ENCODE measurements at places on chromosomes 12 and 14.

DNA sequence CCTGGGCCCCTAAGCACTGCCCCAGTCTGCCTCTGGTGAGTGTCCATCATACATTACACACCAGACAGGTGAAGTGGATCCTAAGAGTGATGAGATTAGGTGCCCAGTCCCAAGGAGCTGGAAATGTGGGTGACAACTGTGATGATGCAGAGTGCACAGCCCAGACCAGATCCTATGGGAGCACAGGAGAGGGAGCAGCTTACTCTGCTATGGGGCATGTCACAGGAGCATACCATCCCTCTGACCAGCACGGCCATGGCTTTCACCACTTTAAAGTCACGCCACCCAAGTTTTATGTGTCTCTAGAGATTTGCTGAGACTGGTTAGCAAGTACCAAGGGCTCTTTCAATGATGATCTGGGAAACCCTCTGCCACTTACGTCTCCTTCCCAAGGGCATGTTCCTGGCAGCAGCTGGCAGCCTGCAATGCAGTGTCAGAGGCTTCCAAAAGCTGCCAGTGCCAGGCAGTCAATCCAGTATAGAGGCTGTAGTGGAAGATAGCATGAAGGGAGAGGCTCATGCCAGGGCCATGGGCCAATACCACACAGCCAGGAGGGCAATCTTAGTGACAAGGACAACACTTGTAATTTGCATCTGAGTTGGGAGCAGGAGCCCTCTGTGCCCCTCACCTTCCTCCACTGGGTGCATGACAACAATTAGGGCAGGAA lies 40.2 kb downstream of the STAB2 start:
- no peak for DNase-seq

- DNase-seq = no peak
Observed at GRCh38 chr12:1580526-1580925, 13.9 kb downstream of the FBXL14 start.

DNA sequence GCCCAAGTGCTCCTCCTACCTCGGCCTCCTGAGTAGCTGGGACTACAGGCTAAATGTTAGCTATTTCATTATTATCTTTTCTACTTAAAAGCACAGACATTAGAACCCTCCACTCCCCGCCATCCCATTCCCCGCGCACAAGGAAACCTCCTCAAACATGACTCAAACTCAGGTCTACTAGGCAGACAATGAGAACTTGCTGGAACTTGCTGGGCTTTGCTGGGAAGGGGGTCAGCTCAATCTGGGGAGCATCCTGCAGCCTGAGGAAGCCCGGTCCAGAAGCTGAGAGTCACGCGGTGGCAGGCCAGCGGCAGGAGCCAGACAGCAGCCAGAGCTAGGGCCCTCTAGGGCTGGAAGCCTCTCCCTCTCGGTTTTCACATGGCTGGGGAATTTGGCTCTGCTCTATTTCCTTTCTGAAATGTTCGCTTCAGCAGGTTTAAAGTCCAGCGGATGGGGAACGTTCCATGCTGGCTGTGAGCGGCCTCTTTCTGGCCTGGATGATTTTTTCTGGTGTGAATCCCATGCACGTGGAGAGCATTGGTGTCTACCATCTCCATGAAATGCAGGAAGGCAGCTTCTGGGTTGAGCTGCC lies 68.5 kb downstream of the SLC6A12 start:
- no peak for DNase-seq

DNA sequence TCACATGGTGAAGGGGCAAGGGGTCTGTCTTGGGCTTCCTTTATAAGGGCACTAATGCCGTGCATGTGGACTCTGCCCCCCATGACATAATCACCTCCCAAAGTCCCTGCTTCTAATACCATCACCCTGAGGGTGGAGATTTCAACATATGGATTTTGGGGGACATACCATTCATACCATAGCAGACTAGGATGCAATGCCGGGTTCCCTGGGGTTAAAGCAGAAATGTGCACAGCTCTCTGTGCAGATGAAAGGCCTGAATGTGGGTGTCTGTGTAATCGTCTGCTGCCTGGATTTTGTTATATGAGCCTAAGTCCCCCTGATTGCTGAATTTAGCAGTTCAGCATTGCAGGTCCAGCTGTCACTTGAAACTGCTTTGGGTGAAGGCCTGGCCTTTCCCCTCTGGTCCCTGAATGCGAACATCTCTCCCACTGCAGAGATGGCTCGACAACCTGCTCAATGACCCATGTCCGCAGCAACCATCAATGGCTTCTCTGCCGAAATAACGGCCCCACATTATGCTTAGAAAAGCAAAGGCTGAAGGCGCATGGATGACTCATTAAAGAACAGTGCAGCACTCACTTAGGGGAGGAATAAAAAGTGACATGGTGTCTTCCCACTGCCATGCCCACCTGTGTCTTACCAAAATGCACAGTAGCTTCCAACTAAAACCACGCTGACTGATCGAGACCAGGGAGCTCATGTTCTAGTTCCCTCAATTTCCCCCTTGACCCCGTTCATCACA lies 286.3 kb downstream of the DPF3 start:
- no peak for DNase-seq

GRCh38 chr12:43011383-43011926 lies 421.9 kb upstream of the PRICKLE1 start:
- DNase-seq = no peak

DNA sequence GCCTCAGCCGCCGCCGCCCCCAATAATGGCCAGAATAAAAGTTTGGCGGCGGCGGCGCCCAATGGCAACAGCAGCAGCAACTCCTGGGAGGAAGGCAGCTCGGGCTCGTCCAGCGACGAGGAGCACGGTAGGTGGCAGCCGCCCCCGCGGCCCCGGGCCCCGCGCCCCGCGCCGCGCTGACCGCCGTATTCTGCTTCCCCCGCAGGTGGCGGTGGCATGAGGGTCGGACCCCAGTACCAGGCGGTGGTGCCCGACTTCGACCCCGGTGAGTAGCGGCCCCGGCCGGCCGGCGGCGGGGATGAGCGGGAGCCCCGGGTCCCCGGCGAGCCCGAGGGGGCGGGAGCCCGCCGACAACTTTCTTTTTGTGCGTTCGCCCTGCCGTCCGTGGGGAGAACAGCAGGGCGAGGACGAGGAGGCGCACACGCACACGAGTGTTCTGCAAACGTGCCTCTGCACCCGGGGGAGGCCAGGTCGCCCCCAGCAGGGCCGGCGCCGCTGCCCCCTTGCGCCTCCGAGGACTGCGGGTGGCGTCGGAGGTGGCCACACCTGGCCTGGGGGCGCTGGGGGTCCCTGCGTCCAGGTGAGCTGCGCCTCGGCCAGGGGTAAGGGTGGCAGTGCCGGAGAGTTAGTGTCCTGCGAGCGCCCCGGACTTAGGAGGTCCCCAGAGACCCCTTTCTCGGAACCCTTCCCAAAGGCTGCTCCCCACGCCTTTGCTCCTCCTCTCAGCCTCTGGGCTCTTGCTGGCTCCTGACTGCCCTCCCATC lies 794 bp downstream of the RCOR1 start:
- peak; percentile 42 for DNase-seq

- DNase-seq = no peak
Observed at GRCh38 chr14:26694521-26694920, 96.7 kb upstream of the NOVA1 start.

DNA sequence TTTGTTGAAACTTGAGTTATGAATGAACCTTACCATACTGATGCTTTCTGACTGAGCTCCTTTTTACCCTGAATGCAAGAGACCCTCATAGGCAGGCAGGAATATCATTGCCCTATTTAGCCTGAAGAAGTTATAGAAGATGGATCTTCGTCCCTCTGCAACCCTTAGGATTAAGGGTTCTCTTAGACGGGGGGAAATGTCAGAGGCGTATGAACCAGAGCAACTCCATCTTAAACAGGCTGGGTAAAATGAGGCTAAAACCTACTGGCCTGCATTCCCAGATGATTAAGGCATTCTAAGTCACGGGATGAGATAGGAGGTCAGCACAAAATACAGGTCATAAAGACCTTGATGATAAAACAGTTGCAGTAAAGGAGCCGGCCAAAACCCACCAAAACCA lies 7.5 kb downstream of the ATF1 start:
- no peak for DNase-seq

DNA sequence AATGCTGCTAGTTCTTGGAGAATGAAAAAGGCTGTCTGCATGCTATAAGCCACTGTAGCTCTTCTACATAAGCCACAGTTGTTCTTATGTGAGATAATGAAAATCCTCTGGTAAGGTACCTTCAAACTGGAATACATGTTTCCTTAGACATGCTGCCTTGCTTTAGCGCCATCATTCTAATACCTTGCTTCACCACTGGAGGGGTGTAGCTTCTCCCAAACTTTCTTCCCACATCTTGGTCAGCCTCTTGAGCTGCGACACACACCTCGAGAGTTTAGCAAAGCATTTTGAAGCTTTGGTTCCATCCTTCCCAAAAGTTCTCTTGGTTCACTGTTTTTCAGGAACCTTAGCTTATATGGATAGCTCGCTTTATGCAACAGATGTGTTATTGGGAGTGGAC lies 69.5 kb downstream of the NKX2-1 start:
- no peak for DNase-seq

- DNase-seq = no peak
Observed at GRCh38 chr12:125132698-125133400, 67.6 kb downstream of the AACS start.

DNA sequence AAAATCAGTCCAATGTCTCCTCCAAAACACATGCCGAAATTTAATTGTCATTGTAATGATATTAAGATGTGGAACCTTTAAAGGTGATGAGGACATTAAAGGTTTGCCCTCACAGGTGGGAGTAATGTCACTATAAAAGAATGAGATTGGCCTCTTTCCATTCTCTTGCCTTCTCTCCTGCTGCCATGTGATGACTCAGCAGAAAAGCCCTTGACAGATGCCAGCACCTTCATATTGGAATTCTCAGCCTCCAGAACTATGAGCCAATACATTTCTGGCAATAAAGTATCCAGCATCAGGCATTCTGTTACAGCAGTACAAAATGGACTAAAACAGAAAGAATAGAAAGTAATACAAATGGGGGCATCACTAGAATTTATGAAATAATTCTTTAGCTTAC lies 609.7 kb downstream of the SLC16A7 start:
- no peak for DNase-seq

DNA sequence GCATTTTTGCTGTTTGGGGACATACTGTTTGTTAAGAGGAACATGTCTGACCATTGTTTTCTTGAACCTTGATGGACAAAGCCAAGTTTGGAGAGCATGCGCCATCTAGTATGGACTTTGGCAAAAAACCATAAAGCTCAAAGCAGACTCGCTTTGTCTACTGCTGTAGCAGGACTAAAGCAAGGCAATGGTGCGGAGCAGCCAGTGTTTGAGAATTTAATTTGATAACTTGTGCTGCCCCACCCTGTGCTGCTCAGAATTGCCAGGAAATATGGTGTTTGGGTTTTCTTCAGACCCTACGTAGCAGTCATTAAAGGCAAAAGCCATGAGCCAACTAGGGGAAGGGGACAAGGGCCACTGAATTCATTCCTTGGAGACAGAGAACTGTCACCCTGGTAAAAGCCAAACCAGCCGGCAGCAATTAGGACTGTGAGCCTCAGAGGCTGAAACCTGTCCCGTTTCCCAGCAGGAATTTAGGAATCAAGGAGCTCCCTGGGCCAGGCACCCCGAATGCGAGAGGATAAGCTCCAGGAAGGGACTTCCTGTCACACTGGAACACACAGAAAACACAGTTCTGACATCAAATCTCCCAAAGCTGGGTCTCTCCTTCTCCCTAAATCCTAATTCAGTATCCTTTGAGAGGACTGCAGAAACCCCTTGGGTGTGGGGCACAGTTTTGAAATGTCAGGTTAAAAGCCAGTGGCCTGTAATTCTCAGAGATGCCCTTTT lies 1.1 kb downstream of the AVIL start:
- no peak for DNase-seq

GRCh38 chr14:99064262-99064954 lies 207.6 kb downstream of the BCL11B start:
- DNase-seq = no peak

- DNase-seq = no peak
Observed at GRCh38 chr12:4116251-4117111, 157.1 kb upstream of the CCND2 start.

DNA sequence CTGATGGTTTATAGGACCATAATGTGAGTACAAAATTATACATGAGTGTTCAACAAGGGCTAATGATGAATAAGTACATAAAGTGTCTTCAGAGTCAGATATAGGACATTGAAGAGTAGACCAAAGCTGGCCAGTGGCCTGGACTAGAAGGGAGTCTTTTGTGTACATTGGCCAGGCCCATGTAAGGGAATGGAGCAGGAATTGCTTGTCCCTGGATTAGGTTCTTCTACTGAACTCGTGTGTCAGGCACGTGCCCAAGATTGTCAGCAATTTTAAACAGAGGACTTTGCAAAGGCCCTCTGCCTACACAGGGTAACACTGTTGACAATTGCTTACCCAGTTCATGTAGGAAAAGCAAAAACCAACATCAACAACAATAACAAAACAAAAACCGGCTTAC lies 196.0 kb upstream of the SEL1L start:
- DNase-seq = no peak

DNA sequence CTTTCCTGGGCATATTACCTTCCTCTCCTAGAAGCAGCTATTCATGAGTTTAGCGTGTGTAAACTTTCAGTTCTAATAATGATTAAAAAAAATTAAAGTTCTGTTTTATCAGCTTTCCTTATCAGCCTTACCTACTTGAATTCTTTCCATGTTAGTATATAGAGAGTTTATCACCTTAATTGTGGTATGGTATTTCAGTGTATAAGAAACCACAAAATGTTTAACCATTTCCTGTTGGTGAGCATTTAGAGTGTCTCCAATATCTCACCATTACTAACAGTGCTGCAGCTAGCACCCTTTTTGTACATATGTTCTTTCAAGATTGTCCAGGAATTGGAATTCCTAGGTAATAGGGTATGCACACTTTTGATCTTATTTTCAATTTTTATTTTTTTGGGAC lies 89.5 kb downstream of the FBXO33 start:
- no peak for DNase-seq

DNA sequence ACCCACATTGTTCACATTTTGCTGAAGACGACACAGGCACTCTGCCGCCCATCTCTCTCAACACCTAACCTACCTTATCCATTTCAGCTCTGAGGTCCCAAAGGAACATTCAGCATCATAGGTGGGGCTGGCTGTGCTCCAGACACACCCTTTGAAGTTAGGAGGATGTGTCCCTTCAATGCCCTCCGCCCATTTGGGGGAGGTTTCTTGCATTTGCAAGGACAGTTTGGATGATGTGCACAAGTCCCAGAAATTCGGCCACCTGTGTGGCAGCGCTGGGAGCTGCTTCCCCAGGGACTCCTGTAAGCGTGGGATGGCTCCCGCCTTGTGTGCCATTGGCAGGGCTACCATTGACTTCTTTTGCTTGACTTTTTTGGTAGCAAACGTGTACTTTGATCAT lies 113.8 kb downstream of the RIMBP2 start:
- DNase-seq = no peak

- DNase-seq = no peak
Observed at GRCh38 chr12:8697120-8697475, 693 bp upstream of the RIMKLB start.

- DNase-seq = no peak
Observed at GRCh38 chr14:100857233-100857922, 31.5 kb downstream of the MEG3 start.
